T47D (cell line): ENCODE measurements at places on chromosomes 1 and 21.

DNA sequence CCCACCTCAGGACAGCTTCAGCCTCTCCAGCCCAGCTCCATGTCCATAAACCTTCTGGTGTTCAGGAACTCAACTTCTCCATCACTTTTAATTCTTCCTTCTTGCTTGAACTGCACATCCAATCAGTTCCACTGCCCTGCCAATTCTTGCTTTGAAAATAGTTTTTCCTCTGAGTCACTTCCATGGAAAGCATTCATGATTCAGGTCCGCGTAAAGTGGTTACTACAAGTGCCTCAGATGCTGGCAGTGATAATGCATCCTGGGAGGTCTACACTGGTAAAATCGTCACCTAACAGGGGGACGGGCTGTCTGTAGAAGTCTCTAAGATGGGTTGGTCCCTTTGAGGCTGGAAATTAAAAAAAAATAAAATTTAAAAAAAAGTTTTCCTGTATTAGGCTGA, 25.9 kb upstream of the RCAN1 start:
- DNase-seq: no peak

DNA sequence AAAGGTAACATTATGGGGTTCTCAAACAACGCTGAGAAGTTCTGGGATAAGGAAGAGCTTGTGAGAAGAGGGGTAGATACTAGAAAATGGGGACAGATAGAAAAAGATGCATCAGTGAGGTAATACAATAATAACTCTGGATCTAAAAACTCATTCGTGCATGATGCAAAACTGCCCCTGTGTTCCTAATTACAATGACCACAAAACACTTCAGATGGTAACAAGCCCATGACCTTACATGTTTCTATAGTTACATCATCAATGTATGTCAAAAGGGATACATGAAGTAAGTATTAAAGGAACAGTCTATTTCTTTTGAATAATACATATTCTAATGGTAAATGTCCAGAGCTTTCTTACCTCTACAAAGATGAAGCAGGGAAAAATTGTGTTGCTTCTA, 110.6 kb upstream of the PLPPR5 start:
- DNase-seq: no peak

GRCh38 chr1:29831500-29832117, 595.3 kb downstream of the PTPRU start:
- DNase-seq: no peak

DNA sequence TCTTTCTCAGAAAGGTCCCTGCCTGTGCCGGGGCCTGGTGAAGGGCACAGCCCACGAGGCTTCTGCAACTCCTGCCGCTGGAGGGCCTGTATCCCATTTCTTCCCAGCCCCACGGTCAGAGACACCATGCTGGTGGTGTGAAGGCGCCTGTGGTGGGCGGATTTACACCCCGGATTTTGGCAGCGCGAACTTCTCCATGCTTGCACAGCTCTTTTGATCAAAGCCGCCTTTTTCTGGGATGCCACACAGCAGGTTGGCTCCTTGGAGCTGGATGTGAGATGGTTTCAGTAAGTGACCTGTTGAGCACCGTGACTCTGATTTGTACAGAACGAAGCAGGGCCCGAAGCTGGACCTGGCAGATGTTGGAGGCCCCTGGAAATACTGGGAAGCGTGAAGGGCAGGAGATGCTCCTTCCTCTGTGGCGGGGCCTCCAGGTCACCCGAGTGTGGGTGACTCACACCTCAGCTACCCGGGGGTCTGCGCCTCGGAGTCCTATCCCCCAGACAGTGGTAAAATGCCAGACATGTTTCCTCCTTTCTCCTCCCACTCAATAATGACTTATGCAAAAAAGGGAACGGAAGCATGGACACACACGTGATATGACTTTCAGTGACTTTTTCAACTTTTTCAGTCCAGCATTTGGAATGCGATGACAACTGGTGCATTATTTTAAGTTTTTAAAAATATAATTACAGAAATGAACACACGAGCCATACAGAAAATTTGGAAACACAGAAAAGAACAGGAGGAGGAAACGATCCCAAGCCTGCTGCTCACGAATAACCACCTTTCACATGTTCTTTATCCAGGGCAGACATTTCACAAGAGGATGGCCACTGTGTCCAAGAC, 9.0 kb downstream of the UMODL1 start:
- no peak for DNase-seq

DNA sequence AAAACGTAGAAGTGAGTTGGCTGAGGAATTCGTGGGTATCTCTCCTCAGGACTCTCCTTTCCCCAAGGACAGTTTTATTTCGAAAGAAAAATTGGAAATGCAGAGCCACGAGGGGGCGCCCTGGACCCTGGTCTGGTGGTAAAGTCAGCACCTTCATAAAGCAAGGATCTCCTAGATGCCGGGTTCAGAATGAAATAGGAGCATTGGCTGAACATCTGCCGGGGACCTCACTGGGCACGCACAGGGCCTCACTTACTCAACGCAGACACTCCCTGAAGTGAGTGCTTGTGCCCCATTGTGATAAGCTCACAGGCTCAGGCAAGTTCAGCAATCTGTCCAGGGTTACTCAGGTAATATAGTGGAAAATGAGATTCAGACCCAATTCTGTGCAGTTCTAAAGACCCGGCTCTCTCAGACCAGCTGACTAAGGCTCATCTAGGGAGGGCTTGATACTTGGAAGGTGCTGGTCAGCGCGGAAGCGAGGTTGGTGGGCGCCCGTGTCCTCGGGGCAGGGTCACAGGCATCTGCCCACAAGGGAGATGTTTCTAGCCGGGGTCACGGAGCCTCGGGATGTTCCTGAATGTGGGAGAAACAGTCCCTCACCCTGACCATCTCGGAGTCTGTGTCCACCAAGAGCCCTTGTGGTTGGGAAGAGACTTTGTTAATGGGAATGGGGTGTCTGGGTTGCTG, 55.7 kb upstream of the ETV3 start:
- peak; percentile 69 for DNase-seq

DNA sequence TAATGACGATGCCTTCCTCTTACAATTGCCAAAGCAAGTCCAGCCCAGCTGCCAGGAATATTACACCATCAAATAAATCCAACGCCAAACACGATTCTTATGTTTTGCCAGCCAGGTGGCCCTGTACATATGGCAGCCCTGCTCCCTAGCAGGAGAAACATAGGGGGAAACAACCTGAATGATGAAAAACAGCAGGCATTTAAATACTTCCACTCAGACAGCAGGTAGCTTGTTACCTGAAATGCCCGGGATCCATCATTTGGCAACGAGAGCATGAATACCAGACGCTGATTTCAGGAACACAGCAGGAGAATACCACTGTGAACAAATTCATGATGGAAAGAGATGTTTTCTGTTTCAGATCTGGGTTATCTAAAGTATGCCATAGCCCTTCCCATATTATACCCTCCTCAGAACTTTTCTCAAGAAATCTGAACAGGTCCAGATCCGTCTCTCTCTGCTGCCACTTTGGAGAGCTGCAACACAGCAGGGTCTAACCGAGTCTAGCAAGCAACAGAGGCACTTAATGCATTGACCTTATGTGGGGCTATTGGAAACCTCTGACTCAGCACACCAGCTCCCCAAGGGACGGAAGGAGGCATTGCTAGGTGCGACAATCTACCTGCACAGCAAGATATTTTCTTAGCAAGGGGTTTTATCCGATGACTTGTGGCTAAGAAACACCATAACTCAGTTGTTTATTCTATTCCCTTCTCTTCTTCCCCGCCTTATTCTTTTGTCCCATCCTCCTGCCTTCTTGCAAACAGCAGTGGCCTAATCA, 166.3 kb downstream of the BARHL2 start:
- no peak for DNase-seq

DNA sequence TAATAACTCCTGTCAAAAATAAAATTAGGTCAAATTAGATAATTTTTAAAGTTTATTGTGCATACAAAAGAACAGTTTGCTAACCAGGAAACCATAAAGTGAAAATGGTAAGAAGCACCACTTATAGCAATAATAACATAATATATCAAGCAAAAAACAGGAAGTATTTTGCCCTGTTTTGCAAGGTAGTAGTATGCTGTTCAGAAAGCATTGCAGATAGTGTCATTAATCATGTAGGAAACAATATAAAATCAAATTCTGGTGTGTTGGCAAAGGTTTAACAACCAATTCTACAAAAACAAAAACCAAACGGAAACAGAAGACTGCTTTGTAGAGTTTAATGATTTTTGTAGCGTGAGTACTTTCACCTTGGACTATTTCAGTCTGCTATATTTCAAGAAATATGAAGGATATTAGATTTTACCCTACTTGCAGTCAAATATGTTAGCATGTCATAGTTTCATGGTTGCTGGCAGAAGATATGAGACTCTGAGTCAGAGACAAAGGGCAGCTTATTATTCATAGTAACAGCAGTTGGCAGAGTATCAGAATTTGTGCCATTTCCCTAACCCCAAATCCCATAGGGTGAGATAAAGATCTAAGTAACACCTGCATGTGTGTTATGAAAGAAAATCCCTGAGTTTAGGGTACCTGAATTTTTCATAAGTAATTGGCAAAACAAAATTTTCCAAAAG, 729.0 kb upstream of the BRINP3 start:
- peak; percentile 16 for DNase-seq

- no peak for DNase-seq
Observed at GRCh38 chr1:18938707-18939070, 17.8 kb downstream of the IFFO2 start.

- no peak for DNase-seq
Observed at GRCh38 chr1:5758000-5758858, 234.0 kb downstream of the NPHP4 start.

- DNase-seq: no peak
Observed at GRCh38 chr1:104028416-104029035, 278.8 kb downstream of the AMY1C start.

- peak; percentile 55 for DNase-seq
Observed at GRCh38 chr1:153963850-153964331, 554 bp upstream of the SLC39A1 start.

- no peak for DNase-seq
Observed at GRCh38 chr1:111624382-111624781, 4.8 kb downstream of the RAP1A start.

DNA sequence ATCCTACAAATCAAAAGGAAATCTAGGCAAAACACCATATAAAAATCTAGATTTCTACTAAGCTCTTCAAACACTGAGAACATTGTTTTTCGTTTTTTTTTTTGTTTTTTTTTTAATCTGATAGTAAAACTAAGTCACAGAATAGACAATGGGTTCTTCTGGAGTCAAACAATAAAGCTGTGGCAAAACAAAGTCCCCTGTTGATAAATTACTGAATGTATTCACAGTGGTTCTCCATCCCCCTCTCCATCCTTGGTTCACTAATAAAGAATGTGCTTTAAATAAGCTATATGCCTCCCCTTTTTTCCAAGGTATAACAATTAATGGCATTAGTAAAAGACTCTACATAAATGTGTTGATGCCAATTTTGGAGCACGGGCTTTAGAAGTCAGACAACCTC, 16.7 kb upstream of the ATP1B1 start:
- DNase-seq: no peak

- no peak for DNase-seq
Observed at GRCh38 chr1:159089184-159089791, 12.7 kb upstream of the AIM2 start.

DNA sequence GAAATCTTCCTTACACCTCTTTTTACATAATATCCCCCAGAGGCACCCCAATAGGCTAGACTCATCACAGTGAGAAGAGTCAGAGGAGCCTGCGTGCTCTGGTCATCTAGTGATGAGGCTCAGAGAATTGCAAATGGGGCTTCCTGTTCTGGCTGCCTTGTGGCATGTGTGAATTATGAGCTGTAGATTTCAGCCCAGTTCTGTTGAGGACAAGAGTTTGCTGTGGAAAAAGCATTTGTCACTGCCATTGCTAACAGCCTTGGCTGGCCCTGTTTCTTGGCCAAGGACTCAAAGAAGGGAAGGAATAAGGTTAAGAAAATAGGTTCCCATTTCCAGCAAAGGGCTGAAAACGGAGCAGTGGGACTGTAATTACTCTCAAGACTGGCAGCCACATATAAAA, 30.7 kb downstream of the MRAP start:
- DNase-seq: no peak

GRCh38 chr1:236394879-236395229, 768 bp downstream of the EDARADD start:
- DNase-seq: peak; percentile 57

GRCh38 chr1:183879494-183879893, 74.6 kb downstream of the RGL1 start:
- no peak for DNase-seq

- DNase-seq: no peak
Observed at GRCh38 chr1:89483757-89484077, 40.9 kb upstream of the LRRC8B start.

DNA sequence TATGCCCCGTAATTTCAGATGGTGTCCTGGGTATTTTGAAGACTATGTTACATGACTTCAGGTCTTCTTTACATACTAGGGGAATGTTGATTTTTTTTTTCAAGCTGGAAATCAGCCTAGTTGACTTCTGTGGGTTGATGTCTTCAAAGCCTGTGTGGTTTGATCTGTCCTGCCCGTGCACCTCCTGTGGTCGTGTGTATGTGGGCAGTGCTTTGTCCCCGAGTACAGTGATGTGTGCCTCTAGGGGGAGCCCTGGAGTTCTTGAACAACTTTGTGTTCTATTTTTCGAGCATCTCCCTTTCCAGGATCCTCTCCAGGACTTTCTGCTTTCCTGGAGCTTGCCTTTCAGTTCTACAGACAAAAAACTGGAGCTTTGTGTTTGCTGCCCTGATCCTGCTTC, 28.9 kb downstream of the OBSCN start:
- DNase-seq: peak; percentile 84

DNA sequence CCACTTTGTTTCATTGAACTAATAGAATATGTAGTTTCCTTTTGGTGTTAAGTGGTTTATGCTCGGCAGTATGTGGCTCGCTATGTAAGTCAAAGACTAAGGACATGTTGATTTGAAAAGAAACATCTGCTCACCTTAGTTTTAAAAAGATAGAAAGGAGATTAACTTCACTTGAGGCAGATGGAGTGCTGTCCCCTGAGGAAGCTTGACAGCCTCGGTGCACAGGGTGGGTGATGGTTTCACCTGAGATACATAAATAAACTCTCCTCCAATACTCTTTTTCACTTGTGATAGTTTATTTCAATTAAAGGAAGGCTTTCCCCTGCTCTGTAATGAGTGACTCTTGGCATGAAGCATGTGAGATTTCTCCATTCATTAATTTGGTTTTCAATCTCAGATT, 70.8 kb upstream of the FMN2 start:
- DNase-seq: no peak

GRCh38 chr21:34166468-34166867, 93.1 kb downstream of the MRPS6 start:
- no peak for DNase-seq

DNA sequence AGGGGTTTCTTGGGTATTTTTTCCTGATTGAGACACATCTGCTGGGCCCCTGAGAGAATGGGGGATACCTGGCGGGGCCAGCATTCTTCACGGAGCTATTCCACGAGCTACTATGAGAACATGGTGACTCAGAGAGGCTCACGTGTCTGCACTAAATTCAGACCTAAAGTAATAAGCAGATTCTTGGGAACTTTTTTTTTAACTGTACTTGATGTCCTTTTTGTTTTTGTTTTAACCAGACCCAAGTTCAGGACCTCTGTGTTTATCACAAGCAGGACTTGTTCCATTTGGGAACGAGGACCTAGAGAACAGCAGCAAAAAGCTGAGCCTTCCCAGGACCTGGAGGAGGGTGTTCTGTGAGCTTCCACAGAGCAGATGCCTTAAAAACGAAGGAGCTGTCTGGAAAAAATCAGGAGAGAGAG, 44.0 kb downstream of the EVA1C start:
- DNase-seq: no peak
